Body of pancreas (tissue), 4 donors: ENCODE measurements at places on chromosomes 16 and 17.

DNA sequence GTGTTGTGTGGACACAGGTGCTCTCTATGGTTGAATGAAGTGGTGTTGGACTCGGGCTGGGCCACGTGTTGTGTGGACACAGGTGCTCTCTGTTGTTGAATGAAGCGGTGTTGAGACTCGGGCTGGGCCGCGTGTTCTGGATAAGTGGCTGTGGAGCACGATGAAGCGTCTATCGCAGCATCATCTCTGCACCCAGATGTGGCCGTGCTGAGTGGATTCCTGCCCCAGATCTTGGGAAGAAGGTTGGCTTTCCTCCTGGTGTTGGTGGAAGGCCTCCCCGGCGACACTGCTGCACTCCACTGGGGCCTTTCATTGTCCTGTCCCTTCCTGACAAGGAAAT, 69.1 kb downstream of the RPTOR start:
- DNase-seq: no peak

- DNase-seq: no peak
These were observed 2.8 kb downstream of the USP22 start for GRCh38 chr17:21039839-21040575.

- peak; percentile 27 for DNase-seq
These were observed 4.7 kb upstream of the IGSF6 start for GRCh38 chr16:21656795-21657768.

DNA sequence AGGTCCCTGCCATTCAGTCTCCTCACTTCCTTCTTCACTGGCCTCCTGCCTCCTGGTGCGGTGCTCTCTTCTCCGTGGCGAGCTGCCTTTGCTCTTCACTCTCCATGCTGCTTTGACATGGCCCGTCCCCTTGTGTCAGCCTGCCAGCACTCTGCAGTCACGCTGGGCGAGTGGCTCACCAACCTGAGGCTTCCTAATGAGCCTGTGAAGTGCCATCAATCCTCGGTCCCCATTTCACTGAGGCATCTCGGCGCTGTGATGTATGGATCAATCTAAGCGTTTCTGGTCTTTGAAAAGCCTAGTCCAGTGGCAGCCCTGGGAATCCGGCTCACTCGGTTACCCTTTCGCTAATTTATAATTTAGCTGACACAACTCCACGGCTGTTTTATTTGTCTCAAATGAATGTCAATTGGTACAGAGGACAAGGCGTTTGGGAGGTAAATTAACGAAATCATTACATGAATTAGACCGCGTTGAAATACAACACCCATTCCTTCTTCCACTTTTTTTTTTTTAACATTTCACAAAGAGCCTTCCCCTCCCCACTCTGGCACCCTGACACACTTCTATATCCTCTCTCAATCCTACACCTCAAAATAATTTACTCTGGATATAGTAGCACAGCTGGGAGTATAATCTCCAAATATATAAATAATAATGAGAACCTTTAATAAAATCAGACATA, 610.7 kb downstream of the TMEM114 start:
- DNase-seq: no peak

DNA sequence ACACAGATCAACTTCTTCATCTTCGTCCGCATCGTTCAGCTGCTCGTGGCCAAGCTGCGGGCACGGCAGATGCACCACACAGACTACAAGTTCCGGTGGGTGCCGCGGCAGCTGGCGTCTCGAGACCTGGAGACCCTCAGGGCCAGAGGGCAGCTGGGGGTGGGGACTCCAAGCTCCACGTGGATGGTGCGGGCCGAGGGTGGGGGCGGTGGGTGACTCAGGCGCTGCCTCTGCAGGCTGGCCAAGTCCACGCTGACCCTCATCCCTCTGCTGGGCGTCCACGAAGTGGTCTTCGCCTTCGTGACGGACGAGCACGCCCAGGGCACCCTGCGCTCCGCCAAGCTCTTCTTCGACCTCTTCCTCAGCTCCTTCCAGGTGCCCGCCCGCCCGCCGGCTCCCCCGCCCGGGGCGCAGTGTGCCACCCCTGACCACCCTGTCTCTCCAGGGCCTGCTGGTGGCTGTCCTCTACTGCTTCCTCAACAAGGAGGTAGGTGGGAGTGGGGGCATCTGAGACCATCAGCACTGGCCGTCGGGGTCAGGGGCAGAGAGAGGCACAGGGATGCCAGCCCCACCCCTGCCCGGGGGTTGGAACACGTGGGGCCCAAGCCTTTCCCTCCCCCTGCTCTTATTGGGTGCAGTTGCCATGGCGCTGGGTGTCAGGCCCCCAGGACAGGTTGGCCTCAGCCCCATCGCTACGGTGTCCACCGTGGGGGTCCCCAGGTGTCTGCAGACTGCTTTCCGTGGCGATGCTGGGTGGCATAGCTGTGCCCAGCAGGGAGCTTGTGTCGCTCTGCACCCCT, 8.8 kb downstream of the GCGR start:
- no peak for DNase-seq

DNA sequence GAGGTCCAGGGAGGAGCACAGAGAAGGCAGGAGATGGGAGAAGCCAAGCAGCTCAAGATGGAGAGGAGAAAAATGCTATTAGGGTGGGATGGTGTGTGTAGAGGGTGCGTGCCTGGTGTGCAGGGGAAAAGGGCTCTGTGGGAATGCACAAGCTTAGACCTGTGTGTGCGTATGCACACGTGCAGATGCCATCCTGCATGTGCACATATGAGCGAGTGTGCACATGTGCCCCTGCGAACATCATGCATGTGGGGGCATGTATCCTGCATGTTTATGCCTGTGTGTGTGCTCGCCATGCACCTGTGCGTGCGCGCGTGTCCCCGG, 438 bp upstream of the KCNJ12 start:
- DNase-seq: no peak

DNA sequence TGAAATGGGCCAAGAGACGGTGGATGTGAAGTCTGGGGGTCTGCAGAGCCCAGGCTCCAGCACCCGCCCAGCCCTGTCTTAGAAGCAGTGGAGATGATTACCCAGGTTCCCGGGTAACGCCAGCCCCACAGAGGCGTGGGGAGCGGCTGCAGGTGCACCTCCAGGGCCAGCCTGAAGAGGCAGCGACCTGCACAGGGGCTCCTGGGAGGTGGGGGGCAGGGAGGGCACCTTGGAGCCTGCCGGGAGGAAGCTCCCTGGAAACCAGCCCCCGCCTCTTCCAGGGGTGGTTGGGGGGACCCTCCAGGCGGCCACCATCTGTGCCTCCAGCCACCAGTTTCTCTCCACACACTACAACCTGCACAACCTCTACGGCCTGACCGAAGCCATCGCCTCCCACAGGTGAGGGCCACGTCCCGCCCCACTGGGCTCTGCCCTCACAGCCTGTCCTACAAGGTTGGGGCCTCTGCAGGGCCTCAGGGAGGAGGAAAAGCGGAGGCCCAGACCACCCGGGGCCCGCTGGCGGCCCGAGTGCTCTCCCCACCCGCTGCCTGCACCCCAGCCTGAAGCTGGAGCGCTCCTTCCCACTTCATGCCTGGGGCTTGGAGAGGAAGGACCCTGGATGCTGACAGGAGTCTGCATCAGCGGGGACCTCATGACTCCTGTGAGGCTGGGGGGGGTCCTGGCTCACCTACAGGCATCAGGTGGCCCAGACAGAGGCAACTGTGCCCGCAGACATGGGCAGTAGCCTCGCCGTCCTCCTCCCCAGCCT, 10.5 kb downstream of the GAA start:
- no peak for DNase-seq

- DNase-seq: no peak
These were observed 8.7 kb downstream of the DNAI2 start for GRCh38 chr17:74282587-74283370.

- DNase-seq: no peak
These were observed 89.9 kb downstream of the IRF8 start for GRCh38 chr16:85988723-85989313.

DNA sequence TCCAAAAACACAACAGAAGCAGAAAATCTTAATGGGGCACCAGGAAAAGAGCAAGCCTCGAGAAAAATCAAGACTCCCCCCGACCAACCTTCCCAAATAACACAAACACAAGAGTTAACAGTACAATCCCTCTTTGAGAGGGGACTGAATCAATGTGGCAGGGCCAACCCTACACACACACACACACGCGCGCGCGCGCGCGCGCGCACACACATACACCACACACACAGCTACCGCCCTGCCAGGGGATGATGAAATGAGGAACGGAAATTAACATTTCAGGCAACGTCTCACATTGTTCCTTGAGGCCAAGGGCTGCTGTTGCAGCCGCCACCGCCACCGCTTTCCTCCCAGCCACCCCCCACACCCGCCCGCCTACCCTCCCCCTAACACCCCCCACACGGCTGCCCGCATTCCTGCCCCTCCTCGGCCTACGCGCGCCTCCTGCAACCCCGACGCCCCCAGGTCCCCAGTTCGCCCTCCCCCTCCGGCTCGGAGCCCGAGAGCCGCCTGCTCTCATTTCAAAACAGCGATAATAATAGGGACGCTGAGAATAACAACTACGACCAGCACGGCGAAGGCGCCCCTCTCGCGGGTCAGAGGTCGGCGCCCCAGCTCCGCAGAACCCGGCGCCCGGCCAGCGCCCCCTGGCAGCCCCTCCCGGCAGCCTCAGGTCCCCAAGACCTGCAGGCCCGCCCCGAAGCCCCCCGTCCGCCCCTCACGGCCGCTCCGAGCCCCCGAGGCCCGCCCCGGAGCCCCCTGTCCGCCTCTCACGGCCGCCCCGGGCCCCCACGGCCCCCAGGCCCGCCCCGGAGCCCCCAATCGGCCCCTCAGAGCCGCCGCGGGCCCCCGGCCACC, 1.1 kb downstream of the ANKRD11 start:
- DNase-seq: peak; percentile 87

GRCh38 chr16:16096121-16096857, 127.0 kb downstream of the ABCC6 start:
- DNase-seq: peak; percentile 48

GRCh38 chr17:41686281-41686680, 2.4 kb upstream of the EIF1 start:
- DNase-seq: no peak

GRCh38 chr16:62638324-62638911, 602.2 kb upstream of the CDH8 start:
- DNase-seq: no peak

GRCh38 chr17:41894791-41895331, 23.9 kb downstream of the ACLY start:
- peak; percentile 54 for DNase-seq

GRCh38 chr16:27177031-27177774, 26.1 kb upstream of the KDM8 start:
- DNase-seq: no peak

DNA sequence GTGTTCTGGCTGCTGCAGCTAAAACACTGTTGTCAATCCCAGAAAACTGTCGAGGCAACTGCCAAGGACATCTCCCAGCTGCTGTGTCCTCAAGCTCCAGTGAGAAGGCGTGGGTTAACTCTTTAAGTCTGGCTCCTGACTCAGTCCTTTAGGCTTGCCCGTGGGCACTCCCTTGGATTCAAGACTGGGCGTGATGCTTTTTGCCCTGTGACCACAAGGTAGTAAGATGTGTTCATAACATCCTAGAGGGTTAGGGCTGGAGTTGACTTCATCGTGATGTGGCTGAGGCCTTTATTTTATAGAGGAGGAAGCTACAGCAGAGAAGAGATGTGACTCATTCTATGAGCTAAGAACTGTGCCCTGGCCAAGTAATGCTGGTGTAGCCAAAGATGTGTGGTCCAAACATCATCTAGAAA, 50.9 kb upstream of the TEKT3 start:
- no peak for DNase-seq

GRCh38 chr17:60388742-60389141, 3.2 kb downstream of the USP32 start:
- DNase-seq: peak; percentile 22

DNA sequence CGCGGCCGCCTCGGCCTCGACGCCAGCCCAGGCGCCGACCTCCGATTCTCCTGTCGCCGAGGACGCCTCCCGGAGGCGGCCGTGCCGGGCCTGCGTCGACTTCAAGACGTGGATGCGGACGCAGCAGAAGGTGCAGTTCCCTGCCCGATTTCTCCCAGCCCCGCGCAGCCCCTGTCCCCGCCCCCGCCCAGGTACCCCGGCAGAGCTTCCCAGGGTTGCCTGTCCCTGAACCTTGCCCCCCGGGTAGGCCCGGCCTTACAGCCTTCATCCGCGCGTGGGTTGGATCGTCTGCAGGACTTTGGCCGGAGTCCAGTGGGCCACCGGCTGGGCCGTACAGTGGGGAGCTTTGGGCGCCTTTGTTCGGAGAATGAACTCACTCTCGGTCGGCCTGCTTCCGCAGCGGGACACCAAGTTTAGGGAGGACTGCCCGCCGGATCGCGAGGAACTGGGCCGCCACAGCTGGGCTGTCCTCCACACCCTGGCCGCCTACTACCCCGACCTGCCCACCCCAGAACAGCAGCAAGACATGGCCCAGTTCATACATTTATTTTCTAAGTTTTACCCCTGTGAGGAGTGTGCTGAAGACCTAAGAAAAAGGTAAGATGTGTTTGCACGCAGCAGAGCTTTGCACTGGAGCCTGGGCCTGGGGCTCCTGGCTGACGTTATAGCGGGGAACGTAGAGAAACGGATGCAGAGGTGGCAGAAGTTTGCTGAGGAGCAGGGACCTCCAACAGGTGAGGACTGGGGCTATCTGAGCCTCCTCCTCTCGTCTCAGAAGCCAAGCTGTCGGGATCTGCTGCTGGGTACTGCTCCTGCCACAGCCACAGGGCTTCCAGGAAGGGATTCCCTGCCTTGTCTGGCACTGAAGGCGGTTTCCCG, 593 bp downstream of the GFER start:
- peak; percentile 44 for DNase-seq

DNA sequence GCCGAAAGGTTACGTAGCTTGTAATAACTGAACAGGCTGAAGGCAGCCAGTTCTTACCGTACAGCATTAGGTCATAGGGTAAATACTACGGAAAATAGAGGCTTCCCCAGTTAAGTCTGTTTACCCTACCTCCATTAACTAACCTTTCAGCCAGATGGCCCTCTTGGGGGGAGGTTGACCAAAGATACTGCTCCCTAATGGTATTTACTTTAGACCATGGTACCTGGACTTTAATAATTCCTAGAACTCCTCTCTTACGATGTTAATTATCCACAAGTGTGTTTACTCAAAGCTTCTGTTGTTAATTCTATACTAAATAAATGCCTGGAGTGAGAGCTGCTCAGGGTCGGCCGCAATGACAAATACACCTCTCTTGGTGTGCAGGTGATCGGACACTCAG, 9.8 kb upstream of the ADAT1 start:
- no peak for DNase-seq

- no peak for DNase-seq
These were observed 64.2 kb downstream of the FOXK2 start for GRCh38 chr17:82583720-82584234.

- DNase-seq: no peak
These were observed 5.7 kb upstream of the SLC4A1 start for GRCh38 chr17:44273607-44274006.

- DNase-seq: no peak
These were observed 9.6 kb downstream of the MARVELD3 start for GRCh38 chr16:71635632-71636031.

DNA sequence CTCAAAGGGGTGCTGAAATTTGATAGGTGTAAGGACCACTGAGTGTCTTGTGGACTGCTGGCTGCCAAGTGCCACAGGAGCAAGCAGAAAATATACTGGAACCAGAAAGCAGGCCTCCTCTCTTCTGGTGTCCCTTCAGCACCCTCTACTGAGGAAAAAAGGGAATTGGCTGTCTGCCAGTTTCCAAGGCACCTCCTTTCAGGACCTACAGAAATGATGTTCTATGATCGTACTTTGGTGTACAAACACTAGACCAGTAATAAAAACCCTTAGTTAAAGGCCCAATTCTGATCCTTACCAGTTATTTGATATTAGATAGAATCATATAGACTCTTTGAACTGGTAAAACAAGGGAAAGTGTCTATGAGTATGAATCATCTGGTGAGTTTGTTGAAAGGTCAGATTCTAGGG, 35.8 kb upstream of the BCAS3 start:
- peak; percentile 73 for DNase-seq
